ENCODE measurements at places on chromosomes 2 and 18. TPM values are rescaled to one million over a fixed set of nuclear protein-coding genes. Genes with fewer than 3 reads are reported as not detected.

TRABD2A gene
- total RNA-seq = 0.52 TPM

CAPN13 gene
- 44.4 TPM for total RNA-seq

KCNJ3 gene
- 5.3 TPM for total RNA-seq

CHN1 gene
- total RNA-seq = 15.3 TPM

ANKRD30B gene
- not detected for total RNA-seq

EVX2 gene
- not detected for total RNA-seq

PIEZO2 gene
- 1.5 TPM for total RNA-seq

IL36B gene
- total RNA-seq = not detected

ERBB4 gene
- total RNA-seq = 0.43 TPM

ASPRV1 gene
- total RNA-seq = 1.1 TPM

CHRND gene
- total RNA-seq = not detected

RASGRP3 gene
- 7.4 TPM for total RNA-seq

- DNase-seq = no peak
Observed at GRCh38 chr2:37869771-37870170, 55.3 kb upstream of the RMDN2 start.

DNA sequence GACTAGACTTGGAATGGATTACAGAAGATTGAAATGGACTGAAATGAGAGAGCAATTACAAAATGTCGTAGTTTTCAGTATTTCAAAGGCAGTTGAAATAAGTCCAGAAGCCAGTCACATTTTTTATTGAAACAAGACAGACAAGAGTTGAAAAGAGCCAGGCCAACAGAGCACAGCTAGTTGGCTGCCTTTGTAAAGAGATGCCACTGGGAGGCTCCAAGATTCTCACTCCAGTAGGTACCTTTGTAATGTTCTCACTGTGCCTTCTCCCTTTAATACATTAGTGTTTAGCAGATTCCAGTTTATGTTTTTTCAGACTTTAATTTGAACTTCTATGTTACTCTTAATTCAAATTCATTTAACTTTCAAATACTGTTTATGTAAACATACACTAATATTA lies 234.8 kb downstream of the DSEL start:
- no peak for DNase-seq

GRCh38 chr2:29017716-29018435 lies 36.8 kb downstream of the TOGARAM2 start:
- no peak for DNase-seq

- no peak for DNase-seq
Observed at GRCh38 chr2:176174824-176175708, 13.4 kb upstream of the HOXD1 start.

DNA sequence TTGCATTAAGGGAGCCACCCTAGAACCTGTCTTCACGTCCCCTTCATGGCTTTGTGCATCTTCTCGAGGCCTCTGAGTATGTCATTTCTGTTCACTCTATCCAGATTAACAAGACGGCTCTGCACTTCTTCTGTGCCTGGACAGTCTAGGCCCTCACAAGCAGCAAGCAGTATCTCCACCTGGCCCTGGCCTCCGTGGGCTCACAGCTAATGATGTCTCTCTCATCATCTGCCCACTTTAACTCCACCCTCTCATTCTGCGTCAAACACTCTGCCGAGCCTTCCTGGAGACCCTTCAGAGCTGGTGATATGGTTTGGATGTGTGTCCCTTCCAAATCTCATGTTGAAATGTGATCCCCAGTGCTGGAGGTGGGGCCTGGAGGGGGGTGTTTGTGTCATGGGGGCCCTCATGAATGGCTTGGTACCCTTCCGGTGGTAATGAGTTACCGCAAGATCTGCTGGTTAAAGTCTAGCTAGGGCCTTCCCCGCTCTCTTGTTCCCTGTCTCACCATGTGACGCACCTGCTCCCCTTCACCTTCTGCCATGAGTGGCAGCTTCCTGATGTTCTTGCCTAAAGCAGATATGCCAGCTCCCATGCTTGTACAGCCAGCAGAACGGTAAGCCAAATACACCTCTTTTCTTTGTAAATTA lies 132.5 kb upstream of the ID2 start:
- DNase-seq = no peak

DNA sequence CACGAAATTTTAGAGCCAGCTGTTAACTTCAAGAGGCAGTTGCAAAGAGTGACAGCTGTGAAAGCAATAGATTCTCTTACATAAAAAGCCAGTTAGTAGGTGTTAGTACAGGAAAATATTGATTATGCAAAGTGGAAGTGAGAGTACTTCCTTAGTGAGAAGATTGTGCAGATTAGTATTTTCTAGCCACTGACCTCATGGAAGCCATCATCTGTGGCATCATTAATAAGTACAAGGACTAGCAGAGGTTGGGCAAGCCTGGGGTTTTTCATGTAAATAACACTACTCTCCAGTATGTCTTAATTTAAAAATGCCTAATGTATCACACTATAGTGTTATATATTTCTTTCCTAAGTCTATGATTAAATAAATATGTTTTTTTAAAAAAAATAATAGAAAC lies 166.2 kb upstream of the DTNA start:
- DNase-seq = no peak

DNA sequence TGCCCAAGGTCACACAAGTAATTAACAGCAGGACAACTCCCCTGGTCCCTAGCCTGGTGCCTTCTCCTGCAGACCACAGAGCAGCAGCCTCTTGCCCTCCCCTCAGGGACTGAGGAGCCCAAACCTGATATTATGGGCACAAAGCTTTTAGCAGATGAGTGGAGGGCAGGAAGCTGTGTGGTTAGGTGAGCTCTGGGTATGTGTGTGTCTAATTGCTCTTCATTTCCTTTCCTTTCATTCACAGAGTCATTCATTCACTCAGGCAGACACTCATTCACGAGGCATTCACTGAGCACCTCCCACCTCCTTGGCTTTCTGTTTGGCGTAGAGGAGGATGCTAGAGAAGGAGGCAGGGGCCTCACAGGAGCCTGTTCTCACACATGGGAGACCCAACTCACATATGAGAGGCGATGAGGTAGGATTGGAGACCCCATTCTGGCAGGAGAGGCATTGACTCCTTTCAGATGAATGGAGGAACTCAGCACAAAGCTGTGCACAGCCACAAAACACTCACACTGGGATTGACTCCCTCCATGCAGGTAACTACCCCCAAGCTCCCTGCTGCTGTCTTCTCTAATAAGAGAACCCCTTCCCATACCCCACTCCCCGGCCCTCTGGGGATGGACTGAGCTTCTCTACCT lies 306.8 kb upstream of the SKOR2 start:
- DNase-seq = no peak

DNA sequence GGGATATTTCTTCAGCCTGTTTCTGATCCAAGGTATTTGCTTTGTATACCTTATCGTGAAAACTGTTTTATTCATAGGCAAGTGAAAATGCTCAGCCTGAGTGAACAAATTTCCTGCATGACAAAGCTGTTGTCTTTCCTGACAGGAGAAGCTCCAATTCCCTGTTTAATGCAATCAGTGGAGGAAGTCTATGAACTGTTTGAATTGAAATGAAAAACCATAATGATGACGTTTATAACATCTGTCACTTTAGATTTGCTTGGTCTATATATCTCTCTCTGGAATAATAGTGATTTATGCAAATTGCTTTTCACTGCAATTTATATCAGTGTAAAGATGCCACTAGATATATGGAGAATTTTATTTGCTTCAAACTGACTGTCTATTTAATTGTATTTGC lies 239.4 kb upstream of the HNMT start:
- DNase-seq = no peak

- no peak for DNase-seq
Observed at GRCh38 chr2:95353613-95354468, 48.7 kb upstream of the FAHD2A start.

- no peak for DNase-seq
Observed at GRCh38 chr2:29749843-29750242, 171.5 kb downstream of the ALK start.

DNA sequence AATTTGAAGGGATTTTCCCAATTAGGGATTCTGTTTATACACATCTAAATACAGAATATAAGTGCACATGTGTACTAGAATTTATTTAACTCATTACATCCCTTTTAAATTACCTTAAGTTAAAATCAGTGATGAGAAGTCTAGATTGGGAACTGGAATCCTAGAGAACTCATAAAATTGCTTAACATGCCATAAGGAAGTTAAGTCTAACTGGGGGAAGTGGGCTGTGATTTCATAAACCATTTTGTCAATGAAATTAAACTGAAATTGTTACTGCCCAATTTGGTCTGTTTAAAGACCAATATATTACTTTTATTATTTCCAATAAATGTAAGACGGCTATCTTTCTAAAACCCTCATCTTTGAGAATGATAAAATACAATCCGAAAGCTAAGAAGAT lies 72.3 kb upstream of the CD226 start:
- no peak for DNase-seq

DNA sequence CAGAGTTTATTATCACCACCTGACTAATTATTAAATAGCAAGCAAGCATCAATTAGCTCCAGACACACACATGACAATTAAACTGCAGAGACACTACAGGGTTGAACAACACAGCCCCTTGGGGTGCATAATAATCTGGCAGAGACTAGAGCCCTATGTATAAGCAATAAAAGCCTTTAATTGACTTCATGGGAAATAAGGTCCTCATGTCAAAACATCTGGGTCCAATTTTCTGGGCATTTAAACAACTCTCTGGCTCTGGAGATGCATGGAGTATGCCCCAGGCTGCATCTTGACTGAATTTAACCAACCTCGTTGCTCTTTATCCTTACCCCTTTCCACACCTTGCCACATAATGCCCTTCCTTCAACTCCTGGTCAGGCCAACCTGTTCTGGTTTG lies 270.7 kb upstream of the THUMPD2 start:
- DNase-seq = no peak

GRCh38 chr2:189095101-189095500 lies 84.5 kb downstream of the COL5A2 start:
- DNase-seq = no peak

- no peak for DNase-seq
Observed at GRCh38 chr2:73899801-73900336, 7.1 kb downstream of the ACTG2 start.

DNA sequence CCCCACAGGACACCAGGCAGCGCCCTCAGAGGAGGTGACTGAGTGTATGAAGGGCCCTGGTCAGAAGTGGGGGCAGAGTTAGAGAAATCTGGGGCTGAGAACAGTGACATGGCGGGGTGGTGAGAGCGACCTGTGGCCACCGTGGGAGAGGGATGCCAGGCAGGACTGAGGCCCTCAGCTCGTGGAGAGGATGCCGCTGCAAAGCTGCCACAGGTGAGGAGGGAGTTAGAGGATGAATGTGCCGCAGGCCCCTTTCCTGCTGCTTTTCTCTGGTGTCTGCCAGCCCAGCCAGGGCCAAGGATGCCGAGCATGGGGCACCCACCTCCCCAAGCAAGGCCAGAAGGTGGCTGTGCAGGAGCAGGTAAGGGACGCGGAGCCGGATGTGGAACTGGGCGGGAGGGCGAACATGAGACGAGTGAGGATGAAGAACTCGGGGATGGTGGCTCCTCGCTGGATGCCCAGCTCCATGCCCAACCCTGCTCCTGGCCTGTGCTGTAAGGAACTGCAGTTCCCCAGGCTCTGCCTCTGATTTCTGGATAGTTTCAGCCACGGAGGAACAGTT lies 269.2 kb upstream of the HDAC4 start:
- DNase-seq = no peak

DNA sequence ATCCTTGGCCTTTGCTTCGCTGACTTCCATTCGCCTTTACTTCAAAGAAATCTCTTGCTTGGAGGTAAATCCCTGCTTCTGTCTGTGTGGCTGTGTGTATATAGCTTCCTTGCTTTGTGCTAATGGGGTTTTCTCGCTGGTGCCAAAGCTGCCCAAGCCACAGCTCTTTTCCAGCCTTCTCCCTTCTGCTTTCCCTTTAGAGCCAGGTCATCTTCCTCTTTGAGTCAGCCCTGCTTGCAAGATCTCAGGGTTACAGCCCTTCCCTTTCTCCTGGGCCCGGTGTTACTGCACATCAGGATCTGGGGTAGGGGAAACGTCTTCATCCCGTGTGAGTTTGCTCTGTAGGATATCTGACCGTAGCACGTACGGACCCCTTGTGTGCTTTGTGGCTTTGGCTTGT lies 19.1 kb downstream of the EIF4E2 start:
- DNase-seq = no peak

- DNase-seq = no peak
Observed at GRCh38 chr2:28676152-28676835, 75.3 kb upstream of the PPP1CB start.

- no peak for DNase-seq
Observed at GRCh38 chr18:10314066-10314465, 140.4 kb upstream of the APCDD1 start.
